Dorsolateral prefrontal cortex (tissue), 122 donors: ENCODE measurements at places on chromosomes 1 and 21.

DNA sequence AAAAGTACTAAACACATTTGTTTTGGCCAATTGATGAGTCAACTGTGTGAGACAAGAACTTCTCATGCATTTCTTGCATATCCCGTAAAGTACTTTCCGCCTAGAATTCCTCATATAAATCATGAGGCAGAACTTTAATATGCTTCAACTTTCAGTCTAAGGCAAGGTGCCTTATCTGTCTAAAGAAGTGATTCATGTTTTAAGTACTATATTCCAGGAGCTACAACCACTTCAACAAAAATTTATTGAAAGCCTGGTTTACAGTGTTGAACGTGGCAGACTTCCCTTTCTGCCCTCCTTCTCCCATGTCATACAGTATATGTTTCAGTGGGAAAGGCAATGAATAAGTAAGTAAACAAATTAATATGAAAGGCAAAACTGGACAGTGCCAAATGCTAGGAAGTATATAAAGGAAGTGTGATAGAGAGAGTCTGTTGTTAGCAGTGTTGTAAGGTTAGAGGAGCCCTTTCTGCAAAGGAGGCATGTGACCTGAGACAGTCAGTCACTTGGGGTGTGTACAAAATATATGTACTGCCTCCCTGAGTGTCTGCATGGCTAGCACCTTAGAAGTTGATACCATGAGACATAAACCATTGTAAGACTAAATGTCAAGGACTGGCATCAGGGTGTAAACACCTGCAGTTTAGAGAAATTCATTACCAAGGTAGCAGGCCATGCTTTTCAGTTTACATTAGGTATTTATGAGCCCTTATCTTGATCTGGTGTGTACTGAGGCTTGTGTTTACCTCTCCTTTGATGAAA, 362.2 kb downstream of the SRGAP2C start:
- DNase-seq = no peak

- DNase-seq = no peak
Measured at GRCh38 chr1:108511764-108512163, 48.1 kb upstream of the EEIG2 start.

DNA sequence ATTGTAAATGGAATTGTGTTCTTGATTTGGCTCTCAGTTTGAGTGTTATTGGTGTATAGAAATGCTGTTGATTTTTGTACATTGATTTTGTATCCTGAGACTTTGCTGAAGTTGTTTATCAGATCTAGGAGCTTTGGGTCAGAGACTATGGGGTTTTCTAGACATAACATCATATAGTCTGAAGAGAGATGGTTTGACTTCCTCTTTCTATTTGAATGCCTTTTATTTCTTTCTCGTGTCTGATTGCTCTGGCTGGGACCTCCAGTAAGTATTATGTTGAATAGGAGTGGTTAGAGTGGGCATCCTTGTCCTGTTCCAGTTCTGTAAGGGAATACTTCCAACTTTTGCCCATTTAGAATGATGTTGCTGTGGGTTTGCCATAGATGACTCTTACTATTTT, 39.1 kb upstream of the ANGPTL1 start:
- DNase-seq = no peak

- no peak for DNase-seq
Measured at GRCh38 chr1:159779403-159779851, 1.3 kb upstream of the DUSP23 start.
